ENCODE measurements at places on chromosomes 11 and 22.
A peak's percentile ranks its signal among the peaks of the same experiment; 100 is the strongest.

DNA sequence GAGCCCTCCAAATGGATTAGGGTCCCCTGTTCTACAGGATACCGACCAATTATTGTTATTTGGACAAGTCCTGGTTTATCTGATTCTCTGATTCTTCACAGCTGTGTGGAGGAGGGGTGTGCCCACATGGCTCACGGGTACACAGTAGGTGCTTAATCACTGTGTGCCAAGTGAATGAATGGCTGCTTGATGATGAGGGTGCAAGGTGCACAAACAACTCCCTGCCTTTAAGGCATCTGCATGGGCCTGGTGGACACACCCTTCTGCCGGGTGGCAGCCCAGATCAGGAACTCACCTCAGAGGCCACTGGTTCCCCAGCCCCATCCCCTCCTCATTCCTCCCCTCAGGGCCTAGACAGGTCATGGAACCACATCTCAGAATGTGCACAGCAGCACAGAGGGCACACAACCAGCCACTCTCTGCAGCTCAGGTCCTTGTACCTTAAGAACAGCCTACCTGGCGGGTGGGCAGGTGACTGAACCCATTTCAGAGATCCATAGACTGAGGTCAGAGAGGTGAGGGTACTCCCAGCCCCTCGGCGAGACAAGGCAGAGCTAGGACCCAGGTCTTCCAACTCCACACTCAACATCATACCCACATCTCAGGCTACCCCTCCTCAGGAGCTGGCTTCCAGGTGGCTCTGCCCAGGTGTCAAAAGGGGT, 50.3 kb downstream of the SHANK2 start:
- DNase-seq = no peak

GRCh38 chr11:32121012-32121411, 30.1 kb downstream of the RCN1 start:
- no peak for DNase-seq

DNA sequence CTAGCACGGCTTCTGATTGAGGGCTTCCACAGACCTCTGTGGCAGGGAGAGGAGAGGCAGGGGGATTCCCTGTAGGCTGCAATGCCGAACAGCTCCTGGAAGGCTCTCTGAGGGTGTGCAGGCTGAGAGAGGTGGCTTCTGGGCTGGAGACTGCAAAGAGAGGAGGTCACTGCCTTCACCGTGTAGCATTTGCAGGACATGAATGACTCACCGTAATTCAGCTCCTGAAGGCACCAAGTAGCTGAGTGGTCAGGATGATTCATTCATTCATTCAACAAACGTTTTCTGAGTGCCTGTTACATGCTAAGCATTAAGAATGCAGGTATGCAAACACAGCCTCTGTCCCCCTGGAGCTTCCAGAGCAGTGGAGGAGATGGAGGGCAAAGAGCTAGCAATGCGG, 18.0 kb upstream of the EIF3D start:
- no peak for DNase-seq

GRCh38 chr11:67272327-67273259, 6.3 kb downstream of the GRK2 start:
- no peak for DNase-seq

GRCh38 chr11:60763692-60764369, 7.2 kb downstream of the MS4A15 start:
- DNase-seq = no peak

GRCh38 chr11:71447791-71448256, 369 bp downstream of the DHCR7 start:
- DNase-seq = peak; percentile 34

Data from stimulated activated CD8-positive, alpha-beta memory T cell treated with anti-CD3 and anti-CD28 coated beads, Interleukin-15, amount 100 ng/mL, for 48 hours (primary cell).